PC-3 (cell line): ENCODE measurements at places on chromosomes 12 and 14. TPM values are rescaled to one million over a fixed set of nuclear protein-coding genes. Genes with fewer than 3 reads are reported as not detected.

ZBTB42 gene
- total RNA-seq, result 9.2 and 11.3 TPM in 2 replicates

NGDN gene
- 57.6 and 77.3 TPM in 2 replicates for total RNA-seq

GPR132 gene
- 0.04 and 0.12 TPM in 2 replicates for total RNA-seq

LRRK2 gene
- total RNA-seq, result 0.33 TPM in 1 of 2 replicates, not detected in the other

GRCh38 chr12:116582610-116583009 is 23.4 kb downstream of the MAP1LC3B2 start:
- no peak for DNase-seq

DNA sequence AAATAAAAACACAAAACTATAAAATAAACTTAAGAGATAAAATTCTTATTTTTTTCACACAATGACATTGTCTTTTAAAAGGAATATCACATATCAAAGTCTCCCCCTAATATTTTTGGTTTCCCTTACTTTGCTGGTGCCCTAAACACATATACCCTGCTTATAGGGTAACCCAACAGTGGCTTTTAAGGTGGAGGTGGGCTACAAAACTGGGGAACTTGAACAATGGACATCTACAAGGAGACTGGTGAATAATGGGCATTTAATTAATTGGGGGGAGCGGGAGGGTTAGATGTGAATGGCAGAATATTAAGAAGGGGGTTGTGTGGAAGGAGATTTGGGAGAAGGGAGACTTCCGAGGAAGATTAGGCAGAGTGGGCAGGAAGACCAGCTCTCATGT is 9.6 kb downstream of the B4GALNT1 start:
- DNase-seq, result no peak

- DNase-seq, result no peak
Measured at GRCh38 chr12:108066583-108067577, 62.2 kb upstream of the WSCD2 start.

DNA sequence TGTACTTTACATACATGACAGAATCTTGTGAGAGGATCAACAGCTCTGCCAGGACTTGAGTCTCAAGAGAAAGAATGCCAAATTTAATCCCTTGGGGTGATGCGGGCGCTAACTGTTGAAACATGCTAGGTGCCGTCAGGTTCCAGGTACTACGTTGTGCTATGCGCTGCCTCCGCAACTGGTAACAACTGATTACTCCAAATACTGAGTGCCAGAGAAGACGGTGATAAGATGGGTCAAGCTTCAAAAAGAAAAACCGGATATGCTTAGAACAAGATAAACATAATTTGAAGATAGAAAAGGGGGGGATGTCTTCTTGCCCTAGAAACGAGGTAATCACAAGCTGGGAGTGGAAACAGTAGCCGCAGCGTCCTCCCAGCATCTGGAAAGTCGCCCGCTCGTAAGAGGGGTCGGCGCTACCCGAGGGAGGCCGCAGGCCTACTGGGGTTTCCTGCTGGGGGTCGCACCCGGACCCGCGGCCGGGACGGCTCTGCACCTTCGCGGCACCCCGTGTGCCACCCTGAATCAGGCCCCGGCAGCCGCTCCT is 678 bp downstream of the ZBTB25 start:
- DNase-seq, result peak; percentile 31

GRCh38 chr12:60184096-60184495 is 588.3 kb downstream of the SLC16A7 start:
- peak; percentile 8 for DNase-seq

- no peak for DNase-seq
Measured at GRCh38 chr14:28163897-28164296, 602.7 kb upstream of the FOXG1 start.

DNA sequence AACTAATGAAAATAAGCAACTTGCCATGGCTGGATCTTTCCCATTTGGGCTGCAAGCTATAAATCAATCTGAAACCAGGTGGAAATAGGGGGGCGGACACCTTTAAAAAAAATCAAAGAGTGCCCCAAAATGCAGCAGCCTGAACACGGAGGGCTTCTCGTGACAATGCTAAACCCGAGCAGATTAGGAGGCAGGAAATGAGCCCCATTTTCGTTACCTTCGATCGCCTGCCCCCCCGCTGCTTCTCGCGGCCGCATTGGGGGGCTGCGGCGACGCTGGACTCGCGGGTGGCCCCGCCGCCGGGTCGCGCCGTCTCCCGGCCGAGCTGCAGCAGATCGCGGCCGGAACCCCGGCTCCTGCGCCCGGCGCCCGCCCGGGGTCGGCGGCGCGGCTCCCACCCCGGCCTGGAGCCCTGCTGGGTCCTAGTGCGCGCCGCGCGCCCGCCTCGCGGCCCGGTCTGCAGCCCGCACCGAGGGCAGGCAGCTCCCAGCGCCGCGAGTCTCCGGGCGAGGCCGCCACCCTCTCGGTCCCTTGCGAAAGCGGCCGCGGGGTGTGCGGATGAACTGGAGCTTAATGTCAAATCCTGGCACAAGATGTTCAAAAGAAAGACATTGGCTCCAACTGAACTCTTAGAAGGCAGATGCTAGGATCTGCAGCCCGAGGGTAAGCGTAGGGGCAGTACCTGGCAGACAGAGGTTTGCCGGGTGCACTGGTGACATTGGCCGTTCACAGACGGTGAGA is 201.9 kb upstream of the FOXN3 start:
- DNase-seq, result peak; percentile 58

DNA sequence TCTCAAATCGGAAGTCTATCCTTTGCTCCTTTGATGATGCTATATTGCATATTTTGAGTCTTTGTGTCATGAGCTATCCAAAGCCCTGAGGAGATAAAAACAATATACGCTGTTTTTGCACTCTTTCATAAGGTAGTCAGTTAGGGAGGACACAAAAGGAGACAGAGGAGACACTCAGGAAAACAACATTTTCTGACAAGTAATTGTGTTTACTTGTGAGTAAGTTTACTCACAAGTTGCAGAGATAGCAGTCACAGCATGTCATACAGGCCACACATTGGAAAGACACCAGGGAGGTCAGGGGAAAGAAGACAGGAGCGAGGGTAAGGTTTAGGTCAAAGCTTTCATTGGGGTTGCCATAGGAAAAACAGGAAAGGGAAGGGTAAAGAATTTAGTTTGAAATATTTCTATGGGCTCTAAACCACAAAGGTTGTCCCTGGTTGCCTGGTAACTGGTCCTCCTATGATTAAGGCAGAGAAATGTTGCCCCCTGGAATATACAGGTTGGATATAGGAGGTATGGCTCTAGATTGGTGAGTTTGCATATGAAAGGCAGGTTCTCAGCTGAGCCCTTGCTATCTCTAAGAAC is 7.4 kb upstream of the GABARAPL1 start:
- DNase-seq, result peak; percentile 65

DNA sequence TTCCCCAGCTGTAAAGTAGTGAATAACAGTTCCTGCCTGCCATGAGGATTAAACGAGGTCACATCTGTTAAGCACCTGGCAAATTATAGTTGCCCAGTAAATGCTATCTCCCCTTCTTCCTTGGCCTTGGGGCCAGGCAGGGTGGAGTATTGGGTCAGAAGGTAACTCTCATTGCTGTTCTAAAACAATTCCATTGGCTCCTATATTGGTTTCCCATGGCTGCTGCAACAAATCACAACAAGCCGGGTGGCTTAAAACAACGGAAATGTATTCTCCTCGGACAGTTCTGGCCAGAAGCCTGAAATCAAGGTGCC is 31.9 kb downstream of the MMAB start:
- DNase-seq, result no peak

DNA sequence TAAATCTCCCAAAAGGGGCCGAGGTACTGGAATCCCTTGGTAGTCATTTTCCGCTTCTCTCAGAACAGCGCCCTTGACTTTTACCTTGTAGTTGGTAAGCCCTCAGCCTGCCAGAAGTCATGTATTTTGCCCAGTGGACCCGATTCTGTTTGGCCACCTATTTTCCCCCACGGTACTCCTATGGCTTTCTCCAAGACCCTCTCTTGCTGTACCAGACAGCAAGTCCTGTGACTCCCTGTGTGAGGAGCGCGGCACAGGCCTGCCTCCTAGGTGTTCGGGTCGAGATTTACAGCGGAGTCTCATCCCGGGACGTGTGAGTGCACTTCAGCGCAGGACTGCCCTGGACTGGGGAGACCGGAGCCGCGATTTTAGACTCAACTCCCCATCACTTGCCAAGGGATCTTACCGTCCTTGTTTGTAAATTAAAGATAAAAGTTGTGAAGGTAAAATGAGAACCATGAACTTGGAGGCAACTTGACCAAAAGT is 1.1 kb upstream of the MBD6 start:
- DNase-seq, result no peak

GRCh38 chr12:54439521-54440255 is 20.6 kb upstream of the ITGA5 start:
- DNase-seq, result peak; percentile 72

GRCh38 chr12:116298578-116298977 is 21.1 kb upstream of the MED13L start:
- no peak for DNase-seq

DNA sequence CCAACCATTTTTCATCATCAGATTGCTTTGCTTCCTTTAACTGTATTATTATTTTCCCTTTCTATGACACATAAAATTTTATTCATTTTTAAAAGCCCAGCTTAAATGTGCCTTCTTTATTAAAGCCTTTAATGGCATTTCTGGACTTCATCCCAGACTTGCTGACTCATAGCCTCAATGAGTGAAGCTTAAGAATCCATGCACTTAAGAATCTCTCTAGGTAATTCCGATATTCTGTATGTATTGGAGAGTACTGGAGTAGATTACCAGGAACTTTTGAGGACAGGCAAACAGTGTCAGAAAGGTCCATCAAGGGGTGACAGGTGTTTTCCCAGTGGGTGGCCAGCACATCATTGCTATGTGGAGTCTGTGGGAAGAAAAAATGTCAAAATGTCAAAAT is 107.9 kb downstream of the PTPRQ start:
- peak; percentile 98 for DNase-seq

DNA sequence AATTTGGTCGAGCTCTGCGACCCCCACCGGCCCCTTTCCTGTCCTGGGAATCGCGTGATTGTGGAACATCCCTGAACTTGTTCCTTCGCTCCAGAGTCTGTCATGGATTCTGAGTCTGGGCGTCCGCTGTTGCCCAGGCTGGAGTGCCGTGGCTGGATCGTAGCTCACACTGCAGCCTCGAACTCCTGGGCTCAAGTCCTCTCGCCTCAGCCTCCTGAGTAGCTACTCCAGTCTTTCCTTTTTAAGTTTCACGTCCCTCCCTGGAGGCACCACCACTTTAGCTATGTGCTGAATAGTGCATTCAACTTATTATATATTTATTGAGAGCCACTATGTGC is 698 bp downstream of the ACOT6 start:
- DNase-seq, result no peak

DNA sequence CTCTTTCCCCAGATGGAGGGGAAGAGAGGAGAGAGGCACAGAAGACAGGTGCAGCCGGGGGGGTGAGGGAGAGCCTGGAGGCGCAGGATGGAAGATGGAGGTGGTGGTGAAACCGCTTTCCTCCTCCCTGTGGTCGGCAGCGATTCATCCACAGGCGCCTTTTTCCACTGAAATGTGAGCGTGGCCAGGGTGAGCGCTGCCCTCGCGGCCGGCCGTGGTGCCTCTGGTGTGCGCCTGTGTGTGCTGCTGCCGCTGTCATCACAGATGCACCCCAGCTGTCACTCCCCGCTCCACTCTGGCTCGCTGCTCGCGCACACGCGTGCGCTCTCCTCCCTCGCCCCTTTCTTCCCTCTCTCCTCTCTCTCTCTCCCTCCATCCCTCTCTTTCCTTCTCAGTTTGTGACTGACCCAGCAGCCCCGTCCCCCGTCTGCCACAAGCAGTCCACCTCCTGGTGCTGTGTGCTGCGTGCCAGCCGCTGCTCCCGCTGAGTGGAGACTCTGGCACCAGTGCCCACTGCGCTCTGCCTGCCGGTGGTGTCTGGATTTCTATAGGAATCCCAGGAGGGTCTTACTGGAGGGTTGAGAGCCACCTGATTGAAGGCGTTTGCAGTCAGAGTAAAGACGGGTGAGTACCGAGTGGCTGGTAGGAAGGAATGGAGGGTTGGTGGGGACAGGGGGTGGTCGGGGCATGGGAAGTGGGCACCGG is at the start of gene LRTM2:
TSS of gene LRTM2 (plus strand) at position 375 of the 705 bp plus-strand sequence. CDS start 7,584 bp downstream, outside the sequence.
- DNase-seq, result no peak

GRCh38 chr12:42284157-42284556 is 41.7 kb downstream of the ZCRB1 start:
- no peak for DNase-seq

GRCh38 chr12:115700896-115701465 is 576.5 kb downstream of the MED13L start:
- no peak for DNase-seq

DNA sequence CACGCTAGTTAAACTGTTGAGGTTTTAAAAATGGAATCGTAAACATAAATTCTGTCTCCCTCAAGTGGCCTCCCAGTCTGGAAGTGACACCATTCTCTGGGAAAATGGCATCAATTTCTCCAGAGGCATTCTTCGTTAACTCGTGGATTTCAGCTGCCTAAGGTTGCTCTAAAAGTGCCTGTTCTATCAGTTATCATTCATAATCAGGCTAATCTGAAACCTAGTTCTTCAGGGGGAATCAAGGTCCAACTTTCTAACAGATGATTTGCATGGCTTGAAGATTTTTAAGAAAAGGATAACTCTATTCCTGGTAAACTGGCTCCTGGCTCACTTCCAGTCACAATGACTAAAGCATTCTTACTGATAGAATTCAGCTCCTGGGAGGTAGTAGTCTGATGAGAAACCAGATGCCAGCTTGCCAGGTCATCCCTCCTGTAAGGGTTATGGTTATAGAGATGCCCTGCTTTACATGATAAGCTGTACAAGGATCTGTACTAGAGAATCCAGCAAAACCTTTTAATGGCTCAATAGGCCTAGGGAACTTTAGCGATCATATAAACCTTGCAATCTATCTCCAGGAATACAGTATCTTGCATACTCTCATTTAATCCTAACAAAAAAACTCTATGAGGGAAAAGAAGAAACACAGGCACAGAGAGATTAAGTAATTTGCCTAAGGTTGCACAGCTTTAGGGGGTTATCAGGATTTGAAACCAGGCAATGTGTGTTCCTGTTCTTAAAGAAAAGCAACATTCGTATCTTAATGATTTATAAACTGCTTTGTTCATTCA is 1.5 kb downstream of the L3HYPDH start:
- peak; percentile 100 for DNase-seq

DNA sequence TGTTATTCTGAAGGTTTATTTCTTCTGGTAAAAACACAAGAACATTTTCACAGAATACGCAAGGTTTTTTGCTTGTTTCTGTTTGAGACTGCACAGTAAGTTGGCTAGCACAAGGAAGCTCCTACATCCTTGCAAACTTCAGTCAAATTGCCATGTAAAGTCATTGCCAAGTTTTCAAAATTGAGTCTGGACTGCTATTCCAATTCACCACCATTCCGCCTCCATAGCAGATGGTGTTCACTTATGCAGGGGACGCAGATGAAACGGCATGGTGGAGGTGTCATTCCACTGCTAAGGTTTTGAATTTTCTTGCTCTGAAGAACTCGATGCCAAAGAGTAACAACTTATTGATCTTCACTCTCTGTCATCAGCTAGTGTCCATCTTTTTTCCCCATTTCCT is 303.9 kb upstream of the SYT1 start:
- DNase-seq, result no peak

DNA sequence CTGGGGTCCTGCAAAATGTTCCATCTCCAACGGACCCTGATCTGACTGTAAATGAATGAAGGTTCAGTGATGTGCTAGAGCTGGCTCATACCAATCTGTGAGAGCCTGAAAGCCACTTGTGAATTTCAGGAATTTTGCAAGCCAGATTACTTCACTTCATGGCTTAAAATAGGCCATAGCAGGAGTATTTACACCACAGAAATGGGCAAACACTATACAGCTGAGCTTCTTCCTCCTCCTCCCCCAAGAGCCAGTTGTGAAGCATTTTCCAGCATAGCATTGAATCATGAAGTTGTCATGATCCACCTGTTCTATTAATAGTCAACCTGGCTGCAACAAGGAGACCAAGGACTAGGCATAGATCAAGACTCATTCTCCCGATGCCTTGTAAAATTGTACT is 141.3 kb upstream of the RASSF8 start:
- DNase-seq, result peak; percentile 54
